Left hindlimb (tissue), 1 donor: ENCODE measurements at places on chromosomes 3 and 15.

- DNase-seq: no peak
Measured at GRCh38 chr15:51677021-51677420, 4.3 kb upstream of the SCG3 start.

- DNase-seq: no peak
Measured at GRCh38 chr3:151303751-151304150, 12.9 kb downstream of the GPR87 start.

GRCh38 chr15:29183071-29183831 lies 86.4 kb downstream of the NSMCE3 start:
- no peak for DNase-seq

DNA sequence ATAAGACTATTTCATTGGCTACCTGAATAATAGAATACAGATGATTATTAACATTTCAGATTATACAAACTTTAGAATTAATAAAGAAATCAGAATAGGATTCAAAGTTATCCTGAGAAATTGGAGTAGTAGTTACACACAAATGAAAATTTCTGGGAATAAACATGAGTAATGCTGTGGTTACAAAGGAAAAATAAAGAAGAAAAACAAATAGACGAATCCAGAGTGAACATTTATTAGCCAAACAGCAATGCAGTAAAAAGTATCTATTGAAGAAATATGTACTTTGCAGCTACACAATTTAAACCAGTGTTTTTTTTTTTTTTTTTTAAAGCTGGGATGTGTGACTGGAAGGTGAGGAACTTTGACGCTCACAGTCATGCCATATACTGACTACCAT lies 1159.2 kb downstream of the TUSC7 start:
- DNase-seq: no peak

DNA sequence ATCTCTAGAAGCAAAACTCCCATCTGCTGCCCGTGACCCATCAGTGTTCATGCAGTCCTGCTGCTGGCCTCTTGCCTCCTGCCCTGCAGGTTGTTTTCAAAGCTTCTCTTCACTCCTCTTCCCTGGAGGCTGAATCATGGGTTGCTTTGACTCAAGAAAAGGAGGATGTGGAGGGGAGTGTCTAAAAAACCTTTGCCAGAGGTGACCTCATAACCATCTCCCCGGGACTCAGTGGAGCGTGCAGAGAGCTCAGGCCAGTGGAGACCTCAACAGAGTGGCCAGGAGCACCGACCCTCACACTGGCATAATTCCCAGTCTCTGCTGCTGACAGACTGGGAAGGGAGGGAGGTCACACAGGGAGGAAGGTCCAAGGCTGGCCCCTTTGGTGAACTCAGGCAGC lies 60.9 kb upstream of the ITGA11 start:
- no peak for DNase-seq

- DNase-seq: no peak
Measured at GRCh38 chr15:40038275-40038637, 725 bp downstream of the SRP14 start.
